ENCODE measurements at places on chromosomes 7 and 10.

DNA sequence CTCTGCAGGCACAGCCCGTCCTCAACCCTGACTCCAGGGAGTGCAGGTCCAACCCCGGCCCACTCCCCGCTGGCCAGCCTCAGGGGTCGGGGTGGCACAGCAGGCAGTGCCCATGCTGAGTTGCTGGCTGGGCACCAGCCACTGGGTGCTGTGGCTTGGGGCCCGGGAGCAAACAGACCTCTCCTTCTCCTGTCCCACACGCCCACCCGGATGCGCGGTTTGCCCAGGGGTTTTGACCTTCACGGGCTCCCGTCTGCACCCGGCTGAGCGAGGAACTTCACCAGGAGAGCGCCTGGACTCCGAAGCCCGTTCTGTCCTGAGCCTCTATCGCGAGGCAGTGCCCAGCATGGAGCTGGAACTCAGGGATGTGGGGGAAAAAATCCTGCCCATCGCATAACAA lies 2.6 kb upstream of the GRIFIN start:
- no peak for DNase-seq

GRCh38 chr7:30977896-30978564 lies 14.3 kb downstream of the GHRHR start:
- no peak for DNase-seq

GRCh38 chr7:484356-485101 lies 35.1 kb downstream of the PDGFA start:
- DNase-seq, result no peak

DNA sequence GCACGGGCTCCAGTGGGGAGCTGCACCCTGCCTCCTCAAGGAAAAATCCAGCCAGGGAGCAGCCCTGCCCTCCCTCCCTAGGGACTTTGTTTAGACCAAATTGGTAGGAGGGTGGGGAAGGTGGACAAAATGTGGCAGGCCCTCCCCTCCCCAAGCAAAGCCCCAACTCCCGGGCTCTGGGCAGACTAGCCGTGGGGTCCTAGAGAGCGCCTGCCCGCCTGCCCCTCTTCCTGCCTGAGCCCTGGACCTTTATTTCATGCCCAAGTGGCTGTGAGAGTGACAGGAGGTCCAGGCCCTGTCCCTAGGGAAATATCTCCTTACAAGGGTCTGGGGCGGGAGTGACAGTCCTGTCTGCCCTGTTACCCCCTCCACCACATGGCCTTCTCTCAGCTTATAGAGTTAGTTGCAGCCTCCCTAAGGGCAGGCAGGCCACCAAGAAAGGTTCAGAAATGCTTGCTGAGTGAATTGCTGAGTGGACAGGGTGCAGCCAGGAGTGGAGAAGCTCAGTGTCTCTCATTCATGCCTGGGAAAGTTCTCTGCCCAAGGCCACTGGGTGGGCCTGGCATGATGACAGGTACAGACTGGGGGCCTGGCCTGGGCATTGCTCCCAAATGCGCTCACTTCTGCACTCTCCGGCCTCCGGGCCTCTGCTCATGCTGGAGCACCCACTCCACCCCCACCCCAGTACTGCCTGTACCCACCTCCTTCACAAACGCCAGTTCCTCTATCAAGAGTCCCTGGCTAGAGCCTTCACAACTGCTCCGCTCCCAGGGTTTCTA lies 25.2 kb downstream of the DNAJB12 start:
- no peak for DNase-seq

- DNase-seq, result no peak
Measured at GRCh38 chr7:42572561-42572960, 335.6 kb upstream of the GLI3 start.

GRCh38 chr10:35639021-35639727 lies 2.9 kb downstream of the FZD8 start:
- no peak for DNase-seq

GRCh38 chr7:30976381-30976780 lies 12.6 kb downstream of the GHRHR start:
- no peak for DNase-seq

DNA sequence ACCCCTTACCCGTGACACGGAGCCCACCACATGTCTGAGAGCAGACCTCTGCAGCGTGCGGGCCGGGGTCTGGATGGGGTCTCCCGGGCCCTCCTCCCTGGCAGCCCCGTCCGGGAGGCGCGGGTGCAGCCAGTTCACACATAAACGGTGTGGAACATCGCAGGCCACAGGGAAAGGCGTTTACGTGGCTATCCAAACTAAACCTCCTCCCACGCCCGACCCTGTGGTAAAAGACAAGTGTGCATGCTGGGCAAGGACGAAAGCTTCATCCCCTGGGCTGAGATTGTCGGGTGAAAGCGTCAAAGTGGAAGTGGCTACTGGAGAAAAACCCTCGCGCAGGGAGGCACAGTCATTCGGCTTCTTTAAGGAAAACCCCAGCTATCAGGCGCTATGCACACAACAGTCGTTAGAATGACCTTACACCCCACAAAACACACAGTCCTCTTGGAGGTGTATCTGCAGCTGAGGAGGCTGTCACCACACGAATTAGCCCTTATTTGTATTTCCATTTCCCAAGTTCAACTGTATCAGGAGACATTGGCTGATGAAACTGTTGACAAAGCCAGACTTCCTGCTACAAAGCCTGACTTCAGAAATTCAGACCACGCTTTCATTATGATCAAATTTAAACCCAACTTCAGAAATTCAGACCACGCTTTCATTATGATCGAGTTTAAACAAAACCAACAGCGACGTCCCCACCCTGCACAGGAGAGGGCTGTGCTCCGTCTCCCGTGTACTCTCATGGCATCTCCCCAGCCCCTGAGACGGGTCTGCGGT lies 15.3 kb downstream of the GPER1 start:
- DNase-seq, result no peak

DNA sequence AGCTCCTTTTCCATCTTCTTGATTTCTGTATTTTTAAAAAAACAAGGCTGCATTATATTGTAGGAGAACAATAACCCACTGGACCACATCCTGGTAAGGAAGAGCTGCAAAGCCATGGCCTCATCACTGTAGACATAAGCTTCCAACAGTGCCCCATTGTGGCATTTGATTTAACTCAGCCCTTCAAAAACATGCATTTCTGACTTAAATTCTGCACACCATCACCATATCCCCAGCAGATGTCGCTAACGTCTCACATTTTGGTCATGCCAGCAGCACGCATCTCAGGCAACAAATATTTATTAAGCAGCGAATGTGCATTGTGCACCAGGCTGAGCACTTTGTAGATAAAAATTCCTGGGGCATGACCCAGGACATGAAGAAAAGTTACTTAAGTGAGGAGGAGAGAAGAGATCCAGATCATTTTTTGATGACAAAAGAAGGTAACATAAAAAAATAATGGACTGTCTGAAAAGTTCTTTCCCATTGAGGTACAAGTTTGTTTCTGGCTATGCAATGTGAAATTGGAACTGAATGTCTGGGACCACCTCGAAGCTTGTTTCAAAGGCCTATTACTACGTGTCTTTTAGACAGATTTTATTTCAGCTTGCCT lies 164.6 kb upstream of the CDCA7L start:
- peak; percentile 70 for DNase-seq

- peak; percentile 51 for DNase-seq
Measured at GRCh38 chr7:47314728-47315607, 266.9 kb downstream of the TNS3 start.

DNA sequence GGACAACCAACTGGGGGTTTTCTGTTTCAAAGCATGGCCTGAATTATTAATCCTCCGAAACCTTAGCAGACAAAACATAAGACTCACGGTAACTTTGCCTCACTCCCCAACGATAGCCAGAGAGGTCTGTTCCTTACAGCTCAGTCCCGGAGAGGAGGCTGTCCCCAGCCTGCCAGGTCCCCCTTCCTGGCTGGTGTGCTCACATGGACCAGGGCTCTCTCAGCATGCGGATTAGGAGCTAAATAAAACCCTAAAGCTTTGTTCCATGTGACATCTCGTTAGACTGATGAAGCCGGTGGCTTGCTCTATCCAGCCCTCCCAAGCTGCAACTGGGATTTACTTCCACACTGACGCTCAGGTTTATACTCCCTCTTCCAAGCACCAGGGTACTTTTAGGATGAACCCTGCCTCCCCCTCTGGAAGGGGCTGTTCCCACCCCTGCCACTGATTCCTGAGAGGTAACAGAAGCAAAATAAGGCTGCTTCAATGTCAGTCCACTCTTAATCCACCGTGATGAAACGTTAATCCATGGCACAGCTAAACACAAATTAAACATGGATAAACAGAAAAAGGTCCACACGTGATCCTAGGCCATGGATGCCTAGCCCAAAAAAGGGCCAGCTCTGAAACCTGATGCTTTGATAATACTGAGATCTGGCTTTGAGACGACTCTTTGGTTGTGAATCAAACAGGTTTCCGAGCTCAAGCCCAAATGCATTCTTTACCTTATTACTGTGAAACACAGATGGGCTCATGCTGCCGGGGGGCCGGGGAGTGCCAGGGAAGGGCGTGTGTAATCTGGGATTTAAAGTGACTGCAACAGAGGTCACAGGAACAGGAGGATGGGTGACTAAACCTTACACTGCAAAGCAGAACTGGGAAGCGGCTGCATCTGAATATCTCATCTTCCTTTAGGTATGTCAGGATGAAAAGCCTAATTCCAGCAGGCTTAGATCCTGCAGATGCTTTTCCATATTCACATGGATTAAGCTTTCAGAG lies 86.2 kb downstream of the ZRANB1 start:
- DNase-seq, result no peak

DNA sequence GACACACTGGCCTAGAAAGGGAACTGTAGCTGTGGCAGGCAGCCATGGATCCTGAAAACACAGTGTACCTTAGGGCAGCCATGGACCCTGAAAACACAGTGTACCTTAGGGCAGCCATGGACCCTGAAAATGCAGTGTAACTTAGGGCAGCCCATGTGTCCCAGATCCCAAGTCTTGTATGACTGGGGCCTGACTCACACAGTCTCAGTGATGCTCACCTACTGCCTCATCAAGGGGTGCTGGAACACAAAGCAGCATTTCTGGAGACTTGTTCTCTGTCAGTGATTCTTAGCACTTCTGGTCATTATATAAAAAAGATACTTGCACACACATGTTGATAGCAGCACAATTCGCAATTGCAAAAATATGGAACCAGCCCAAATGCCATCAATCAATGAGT lies 70.2 kb upstream of the LAMB4 start:
- no peak for DNase-seq

DNA sequence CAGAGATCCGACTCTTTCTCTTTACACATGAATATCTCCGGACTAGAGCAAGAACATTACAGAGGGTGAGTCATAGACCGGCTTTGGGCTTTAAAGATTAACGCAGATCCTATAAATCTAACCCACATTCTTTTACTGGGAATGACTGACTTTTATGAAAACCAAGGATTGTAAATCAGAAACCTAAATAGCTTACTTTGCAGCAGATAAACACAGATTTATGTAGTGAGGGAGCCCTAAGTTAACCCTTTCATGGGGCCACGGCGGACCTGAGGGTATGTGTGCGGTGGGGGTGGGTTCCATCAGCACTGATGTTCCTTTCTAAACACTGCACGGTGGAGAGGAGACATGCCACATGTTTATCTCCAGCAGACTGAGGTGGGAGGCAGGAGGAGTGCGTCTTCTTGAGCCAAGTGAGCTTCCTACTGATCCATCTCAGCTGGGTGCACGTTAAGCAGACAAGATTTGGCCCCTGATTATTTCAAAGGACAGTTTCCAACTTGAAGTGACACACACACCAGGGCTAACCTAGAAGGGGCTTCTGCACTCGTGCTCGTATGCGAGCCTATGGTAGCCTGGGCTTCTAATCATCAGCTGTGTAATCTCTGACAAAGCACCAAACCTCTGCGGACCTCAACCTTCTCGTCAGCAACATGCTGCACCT lies 127.6 kb downstream of the WDR11 start:
- no peak for DNase-seq

DNA sequence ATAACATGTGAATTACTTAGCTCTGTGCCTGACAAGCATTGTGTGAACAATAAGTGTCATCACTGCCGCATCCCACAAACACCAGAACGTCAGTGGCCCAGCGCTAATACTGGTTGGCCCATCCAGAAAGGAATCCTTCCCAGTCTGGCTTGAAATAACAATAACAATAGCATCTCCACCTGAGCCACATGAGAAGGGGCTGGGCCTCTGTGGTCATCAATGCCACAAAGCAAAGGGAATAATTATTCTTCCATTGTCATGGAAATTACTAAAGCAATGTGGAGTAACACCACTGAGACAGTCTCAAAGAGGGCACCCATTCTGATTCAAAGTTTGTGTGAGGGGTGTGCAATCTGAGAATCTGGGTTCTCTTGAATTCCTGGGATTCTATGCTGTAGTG lies 105.7 kb upstream of the INHBA start:
- DNase-seq, result no peak

DNA sequence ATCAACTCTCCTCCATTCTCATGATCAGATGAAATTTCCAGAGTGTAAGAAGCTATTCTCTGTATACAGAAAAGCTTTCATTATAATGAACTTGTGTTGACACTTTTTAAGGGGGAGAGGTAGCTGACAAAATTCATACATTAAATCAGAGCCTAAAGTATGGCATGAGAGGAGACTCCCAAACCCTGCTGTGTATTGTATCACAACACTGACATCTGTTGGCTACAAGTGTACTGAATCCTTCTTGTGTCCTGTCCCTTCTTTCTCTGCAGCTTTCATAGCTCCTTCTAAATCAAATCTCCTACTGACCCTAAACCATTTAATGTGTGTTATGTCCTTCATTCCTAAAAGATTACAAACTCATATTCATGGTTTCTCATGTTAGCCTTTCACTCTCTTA lies 70.9 kb downstream of the GCC1 start:
- peak; percentile 24 for DNase-seq

Measured in AG04450 (cell line).